ENCODE measurements at places on chromosomes 11 and 22.

GRCh38 chr11:78061921-78062311 lies 1.7 kb upstream of the THRSP start:
- no peak for DNase-seq

GRCh38 chr11:1308743-1309497 lies 512 bp downstream of the TOLLIP start:
- no peak for DNase-seq

DNA sequence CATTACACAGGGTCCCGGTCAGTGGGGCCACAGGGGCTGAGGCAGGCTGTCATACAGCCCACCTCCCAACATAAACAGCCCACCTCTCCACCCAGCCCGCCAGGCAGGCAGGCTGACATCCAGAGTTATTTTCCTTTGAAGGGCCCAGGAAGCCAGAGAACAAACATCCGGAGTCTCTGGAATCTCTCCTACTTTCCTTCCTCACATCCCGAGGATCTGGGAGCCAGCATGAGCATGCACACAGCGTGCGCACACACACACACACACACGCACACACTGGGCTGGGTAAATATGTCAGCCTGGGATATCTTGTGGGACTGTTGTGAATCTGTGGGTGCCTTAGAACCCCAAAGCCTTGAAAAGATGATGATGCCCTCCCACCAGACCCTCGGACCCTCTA lies 55.4 kb downstream of the PDE2A start:
- no peak for DNase-seq

DNA sequence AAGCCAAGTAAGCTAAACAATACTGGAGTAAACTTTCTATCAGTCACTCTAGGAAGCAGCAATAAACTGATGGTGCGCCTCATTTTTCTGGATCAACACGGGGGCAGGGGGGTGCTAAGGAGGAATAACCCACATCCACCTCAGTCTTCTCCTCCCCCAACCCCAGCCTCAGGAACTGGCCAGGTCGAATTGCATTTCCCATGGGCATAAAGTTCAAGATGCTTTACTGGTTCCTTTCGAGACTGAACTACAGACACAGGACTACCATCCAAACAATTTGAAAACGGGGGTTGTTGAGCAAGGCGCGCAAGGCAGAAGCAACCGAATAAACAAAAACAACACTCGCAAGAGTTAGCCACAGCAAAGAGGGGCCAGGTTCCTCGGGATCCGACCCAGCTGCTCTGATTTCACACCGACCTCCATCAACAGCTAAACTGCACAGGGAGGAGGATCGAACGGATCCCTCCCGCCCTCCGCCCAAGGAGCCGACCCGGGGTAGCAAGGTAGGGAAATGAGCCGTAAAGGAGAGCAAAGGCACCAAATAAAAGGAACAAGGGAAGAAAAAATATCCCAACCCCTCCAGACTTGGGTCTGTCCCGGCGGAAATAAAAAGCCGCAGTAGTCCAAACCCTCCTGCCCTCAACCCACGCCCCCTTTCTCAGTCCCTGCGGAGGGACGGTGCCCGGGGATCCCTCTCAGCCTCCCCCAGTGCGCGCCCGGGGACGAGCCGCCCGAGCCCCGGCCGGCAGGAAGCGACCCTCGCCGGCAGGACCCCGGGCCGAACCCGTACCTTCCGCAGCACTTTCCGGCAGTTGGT lies 801 bp downstream of the SESN3 start:
- peak; percentile 39 for DNase-seq

GRCh38 chr11:20654038-20654437 lies 15.3 kb upstream of the NELL1 start:
- no peak for DNase-seq

DNA sequence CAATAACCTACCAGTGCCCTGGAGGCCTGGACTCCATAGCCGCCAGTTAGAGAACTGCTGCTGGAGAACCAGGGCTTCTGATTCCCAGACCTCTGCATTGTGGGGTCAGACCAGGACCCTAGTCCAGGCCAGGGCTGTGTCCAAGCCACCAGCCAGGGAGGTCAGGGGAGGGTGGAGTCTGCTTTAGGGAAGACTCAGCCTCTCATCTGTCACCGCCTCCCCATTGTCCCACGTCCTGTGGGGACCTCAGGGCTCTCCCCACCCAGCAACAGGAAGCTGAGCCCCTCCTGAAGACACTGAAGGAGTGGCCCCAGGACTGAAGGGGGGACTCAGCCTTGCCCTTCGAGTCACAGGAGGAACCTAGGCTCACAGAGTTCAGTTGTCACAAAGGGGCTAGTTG lies 41.2 kb downstream of the PDE2A start:
- no peak for DNase-seq

DNA sequence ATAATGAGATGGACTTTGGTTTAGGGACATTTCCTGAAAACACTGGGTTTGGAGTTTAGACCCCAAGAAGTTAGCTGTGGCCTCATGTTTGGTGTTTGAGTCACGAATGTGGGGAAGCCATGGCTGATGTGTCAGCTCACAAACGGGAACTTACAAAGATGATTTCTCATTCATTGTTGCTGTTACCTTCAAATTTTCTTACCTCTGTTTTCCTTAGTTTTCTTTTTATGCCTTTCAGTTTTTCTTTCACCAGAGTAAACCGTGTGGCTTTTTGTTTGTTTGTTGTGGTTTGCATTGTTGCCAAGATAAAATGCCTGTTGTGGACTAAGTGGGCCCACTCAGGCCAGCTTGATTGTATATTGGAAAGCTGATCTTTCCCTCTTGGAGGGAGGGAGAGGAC lies 89.1 kb downstream of the SWAP70 start:
- DNase-seq: no peak

DNA sequence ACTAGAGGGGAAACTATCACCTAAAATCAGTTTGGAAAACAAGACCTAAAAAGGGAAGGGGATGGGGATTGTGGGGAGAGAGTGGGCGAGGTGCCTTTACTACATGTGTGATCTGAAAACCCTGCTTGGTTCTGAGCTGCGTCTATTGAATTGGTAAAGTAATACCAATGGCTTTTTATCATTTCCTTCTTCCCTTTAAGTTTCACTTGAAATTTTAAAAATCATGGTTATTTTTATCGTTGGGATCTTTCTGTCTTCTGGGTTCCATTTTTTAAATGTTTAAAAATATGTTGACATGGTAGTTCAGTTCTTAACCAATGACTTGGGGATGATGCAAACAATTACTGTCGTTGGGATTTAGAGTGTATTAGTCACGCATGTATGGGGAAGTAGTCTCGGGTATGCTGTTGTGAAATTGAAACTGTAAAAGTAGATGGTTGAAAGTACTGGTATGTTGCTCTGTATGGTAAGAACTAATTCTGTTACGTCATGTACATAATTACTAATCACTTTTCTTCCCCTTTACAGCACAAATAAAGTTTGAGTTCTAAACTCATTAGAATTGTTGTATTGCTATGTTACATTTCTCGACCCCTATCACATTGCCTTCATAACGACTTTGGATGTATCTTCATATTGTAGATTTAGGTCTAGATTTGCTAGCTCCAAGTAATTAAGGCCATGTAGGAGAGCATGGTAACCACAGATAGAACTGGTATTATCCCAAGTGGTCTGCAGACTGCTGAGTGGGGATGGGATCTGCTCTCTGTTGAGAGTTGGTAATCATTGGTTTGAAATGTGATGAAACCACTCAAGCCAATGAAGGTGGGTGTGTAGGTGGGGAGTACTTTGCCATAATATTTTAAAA lies 3.6 kb downstream of the NEAT1 start:
- no peak for DNase-seq

- no peak for DNase-seq
Observed at GRCh38 chr11:35253237-35253636, 114.3 kb downstream of the CD44 start.

GRCh38 chr11:86274999-86275398 lies 27.0 kb upstream of the HIKESHI start:
- no peak for DNase-seq

- DNase-seq: no peak
Observed at GRCh38 chr11:119921571-119921970, 192.6 kb upstream of the NECTIN1 start.

- DNase-seq: no peak
Observed at GRCh38 chr22:24322522-24322921, 51.9 kb downstream of the SPECC1L start.

GRCh38 chr22:44557064-44557748 lies 59.2 kb upstream of the RTL6 start:
- no peak for DNase-seq

DNA sequence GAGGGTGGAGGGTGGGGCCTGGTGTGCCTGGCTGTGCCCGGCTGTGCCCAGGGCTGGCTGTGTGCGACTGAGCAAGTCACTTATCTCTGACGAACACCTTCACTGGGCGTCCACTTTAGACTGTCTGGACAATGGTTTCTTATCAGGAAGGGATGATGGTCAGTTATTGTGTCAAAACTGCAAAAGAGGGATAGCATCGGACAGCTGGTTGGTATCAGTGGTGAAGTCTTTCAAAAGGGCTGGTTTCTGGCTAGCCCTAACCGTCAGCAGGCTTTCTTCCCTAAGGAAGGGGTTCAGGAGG lies 4.1 kb upstream of the MGAT3 start:
- DNase-seq: no peak

GRCh38 chr11:62195945-62196344 lies 5.9 kb downstream of the SCGB1D1 start:
- no peak for DNase-seq

Measured in HEK293T (cell line).